ENCODE measurements at places on chromosomes 1 and 21.

GRCh38 chr1:23963617-23964234 is 4.1 kb downstream of the PNRC2 start:
- no peak for DNase-seq

GRCh38 chr1:101898137-101898536 is 98.6 kb downstream of the OLFM3 start:
- DNase-seq, result no peak

- DNase-seq, result no peak
Observed at GRCh38 chr21:44260791-44261631, 686 bp downstream of the DNMT3L start.

DNA sequence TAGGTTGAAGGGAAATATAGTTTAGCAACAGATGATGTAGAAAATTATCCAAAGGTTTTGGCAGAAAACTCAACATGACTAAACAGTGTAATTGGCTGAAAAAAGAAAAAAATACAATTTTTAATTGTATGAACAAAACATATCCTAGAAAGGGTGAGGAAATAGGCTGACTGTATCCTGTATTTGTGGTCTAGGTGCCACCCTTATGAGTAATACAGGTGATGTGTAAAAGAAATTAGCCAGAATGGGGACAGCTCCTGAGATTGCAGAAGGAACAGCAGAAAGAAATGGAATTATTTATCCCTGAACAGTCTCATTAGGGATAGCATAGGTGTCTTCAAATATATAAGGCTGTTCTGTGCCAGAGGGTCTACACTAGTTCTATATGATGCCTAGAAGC is 24.6 kb downstream of the DNASE2B start:
- no peak for DNase-seq

- DNase-seq, result no peak
Observed at GRCh38 chr1:110235181-110235833, 25.2 kb downstream of the KCNC4 start.

- no peak for DNase-seq
Observed at GRCh38 chr1:187527346-187527745, 698.6 kb downstream of the PLA2G4A start.

- no peak for DNase-seq
Observed at GRCh38 chr1:38613996-38614395, 245.6 kb downstream of the RRAGC start.

GRCh38 chr1:77271852-77272580 is 9.8 kb upstream of the AK5 start:
- DNase-seq, result no peak

DNA sequence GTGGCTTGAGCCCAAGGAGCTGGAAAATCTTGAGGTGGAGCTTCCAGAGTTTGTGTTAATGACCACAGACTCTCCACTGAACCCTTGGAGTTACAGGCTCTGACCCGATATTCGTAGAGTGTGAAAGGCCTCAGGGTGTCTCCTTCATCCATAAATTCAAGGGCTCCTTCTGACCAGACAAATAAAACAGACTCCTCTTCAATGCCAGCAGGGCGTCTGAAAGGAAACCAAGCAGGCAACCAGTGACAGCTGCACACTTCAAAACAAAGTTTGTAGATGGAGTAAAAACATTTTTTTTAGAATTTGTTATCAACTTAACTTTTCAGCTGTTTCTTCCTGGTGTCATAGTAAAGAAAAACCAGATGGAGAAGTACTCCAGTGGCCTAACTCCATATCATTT is 161.1 kb downstream of the KCTD3 start:
- DNase-seq, result no peak

DNA sequence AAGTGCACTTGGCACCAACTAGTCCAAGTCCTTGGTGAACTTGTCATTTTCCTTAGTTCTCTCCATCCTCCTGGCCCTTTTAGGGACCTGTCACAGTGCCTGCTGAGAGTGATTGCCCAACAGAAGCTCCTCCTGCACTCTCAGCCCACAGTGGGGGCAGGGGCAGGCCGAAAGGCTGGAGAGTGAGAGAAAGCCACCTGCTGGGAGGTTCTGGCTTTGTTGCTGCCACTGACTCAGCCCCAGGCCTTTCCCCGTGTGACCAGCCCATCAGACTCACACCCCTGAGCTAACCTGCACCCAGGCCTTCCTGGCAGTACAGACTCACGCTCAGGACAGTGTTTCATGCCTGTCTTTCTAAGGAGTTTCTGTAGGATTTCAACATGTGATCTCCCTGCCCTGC is 17.1 kb upstream of the PROK1 start:
- DNase-seq, result no peak

DNA sequence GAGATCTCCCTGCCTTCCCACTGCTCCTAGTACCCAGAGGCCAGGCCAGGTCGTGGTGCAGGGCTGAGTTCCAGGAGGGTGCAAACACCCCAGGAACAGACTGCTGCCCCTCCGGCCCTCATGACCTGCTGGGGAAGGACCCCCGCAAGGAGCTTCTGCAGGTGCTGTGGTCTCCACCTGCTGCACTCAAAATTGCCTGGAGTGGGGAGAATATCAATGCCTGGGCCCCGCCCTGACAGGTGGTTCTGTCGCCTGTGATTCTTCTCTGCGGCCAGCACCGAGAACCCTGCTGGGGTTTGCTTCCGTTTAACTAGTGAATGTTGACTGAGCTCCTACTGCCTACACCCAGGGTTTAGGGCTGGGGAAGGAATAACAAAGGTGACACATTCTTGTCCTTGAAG is 2.1 kb upstream of the TFF3 start:
- no peak for DNase-seq

GRCh38 chr1:115173151-115173550 is 83.8 kb upstream of the TSPAN2 start:
- DNase-seq, result no peak

- DNase-seq, result no peak
Observed at GRCh38 chr21:44653656-44654575, 543 bp downstream of the KRTAP12-4 start.

DNA sequence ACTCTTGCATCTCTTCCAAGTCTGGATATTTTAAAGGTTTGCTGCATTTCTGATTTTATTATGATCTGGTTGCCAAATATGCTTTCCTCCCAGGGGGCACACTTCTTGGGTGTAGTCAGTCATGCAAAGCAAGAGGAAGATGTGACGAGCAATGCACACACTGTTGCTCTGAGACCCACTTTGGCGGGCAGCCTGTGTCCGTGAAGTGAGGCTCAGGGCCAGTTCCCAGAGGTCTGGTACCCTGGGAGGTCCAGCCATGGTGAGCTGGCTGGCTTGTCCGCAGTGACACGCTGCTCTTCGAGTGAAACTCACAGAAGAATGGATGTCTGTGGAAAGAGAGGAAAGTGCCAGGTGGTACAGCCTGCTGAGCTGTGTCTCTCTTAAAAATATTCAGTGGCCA is 52.8 kb upstream of the EDN2 start:
- DNase-seq, result no peak

- DNase-seq, result no peak
Observed at GRCh38 chr1:158022554-158023312, 29.3 kb downstream of the KIRREL1 start.

DNA sequence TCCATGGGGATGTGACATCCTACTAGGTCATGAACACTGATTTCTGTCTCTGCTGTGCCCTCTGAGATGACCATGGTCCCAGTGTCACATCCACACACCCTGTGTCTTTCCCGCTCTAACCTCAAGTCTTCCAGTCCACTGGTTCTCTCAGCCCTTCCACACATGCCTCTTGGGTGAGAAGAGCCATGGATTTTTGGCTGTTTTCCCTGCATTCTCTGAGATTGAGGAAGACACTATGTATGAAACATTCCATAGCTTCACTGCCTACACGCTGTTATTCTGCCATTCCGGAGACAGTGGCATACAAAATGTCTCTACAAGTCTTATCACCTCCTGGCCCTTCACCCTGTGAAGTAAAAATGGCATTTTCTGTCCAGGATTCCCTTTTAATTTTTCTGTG is 247.3 kb downstream of the BACH1 start:
- DNase-seq, result no peak

- DNase-seq, result no peak
Observed at GRCh38 chr1:228897901-228898300, 162.6 kb downstream of the RHOU start.

GRCh38 chr1:212228076-212228475 is 57.1 kb upstream of the PPP2R5A start:
- DNase-seq, result no peak

DNA sequence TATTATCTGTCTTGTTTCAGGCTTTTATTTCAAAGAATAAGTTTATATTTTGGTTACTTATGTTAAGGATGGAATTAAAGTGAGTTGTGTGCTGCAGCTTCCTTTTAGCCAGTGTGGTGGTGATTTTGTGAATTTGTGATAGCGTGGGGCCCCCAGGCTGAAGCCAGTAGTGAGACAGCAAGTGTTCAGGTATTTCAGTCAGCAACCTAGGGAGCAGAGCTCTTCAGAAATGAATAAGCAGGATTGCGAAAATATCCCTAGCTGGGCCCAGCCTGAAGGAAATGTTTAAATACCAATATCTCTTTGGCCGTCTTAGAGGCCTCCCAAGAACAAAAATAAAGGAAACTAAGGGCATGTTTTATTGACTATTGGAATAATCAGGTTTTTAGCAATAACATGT is 150.8 kb upstream of the C1orf105 start:
- no peak for DNase-seq

- no peak for DNase-seq
Observed at GRCh38 chr1:215003686-215004085, 78.9 kb upstream of the KCNK2 start.

- DNase-seq, result no peak
Observed at GRCh38 chr1:3911981-3912808, 12.1 kb upstream of the C1orf174 start.

- no peak for DNase-seq
Observed at GRCh38 chr21:42554251-42554961, 40.8 kb downstream of the SLC37A1 start.

DNA sequence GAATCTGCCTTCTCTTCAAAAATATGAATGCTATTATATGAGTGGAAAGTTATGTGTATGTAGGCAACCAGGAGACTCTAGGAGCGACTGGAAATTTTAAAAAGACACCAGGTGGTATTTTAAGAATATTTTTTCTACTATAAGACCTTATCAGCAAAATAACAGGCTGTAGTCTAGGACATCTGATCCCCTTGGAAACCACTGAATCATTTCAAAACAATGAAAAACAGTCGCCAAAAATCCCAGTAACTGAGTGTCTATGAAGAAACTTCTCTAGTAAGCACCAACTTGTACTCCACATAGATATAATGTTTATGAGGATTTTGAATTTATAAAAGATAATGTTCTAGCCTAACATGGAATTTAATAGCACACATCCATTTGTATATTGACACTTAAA is 358.5 kb downstream of the GPATCH2 start:
- no peak for DNase-seq

DNA sequence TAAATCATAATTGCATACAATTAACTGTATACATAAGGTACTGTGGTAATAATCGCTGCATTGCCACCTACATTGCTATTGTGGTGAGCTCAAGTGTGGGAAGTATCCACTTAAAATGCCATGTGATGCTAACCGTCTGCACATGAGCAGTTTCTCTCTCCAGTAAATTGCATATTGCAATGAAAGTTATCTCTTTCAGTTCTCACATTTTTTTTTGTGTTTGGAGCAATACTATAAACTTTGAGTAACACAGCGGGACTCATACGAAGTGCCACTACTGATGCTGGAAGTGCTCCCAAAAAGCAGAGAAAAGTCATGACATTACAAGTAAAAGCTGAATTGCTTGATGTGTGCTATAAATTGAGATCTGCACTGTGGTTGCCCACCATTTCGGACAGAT is 38.5 kb downstream of the DISC1 start:
- DNase-seq, result no peak

DNA sequence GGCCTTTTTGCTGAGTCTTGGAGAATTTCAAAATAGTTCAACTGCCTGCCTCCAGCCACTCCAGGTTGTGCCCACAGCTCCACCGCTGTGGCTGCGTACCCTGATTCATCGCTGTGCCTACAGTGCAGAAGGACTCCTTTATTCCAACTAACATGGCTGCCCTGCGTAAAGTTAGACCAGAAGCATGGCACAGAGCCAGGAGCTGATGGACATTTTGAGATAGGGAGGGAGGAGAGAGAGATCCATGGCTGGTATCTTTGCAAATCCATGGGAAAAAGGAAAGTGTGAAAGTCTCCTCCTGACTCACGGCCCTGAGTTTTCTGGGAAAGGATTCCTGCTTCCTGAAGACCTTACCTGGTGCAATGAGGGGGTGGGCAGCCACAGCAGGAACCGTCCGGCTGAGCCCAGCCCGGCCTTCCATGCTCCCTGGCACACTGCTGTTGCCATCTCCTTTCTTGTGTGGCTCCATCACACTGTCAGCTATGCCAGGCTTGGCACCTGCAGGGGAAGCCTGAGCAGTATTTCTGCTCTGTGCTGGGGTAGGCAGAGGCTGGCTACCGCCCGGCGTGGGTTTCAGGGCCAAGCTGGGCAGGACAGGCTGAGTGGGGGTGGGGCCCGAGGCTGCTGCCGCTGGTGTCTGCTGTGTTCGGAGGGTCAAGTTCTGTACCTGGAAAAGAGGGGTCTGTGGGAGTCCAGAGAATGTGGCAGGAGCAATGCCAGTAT is 46.0 kb upstream of the A3GALT2 start:
- no peak for DNase-seq

DNA sequence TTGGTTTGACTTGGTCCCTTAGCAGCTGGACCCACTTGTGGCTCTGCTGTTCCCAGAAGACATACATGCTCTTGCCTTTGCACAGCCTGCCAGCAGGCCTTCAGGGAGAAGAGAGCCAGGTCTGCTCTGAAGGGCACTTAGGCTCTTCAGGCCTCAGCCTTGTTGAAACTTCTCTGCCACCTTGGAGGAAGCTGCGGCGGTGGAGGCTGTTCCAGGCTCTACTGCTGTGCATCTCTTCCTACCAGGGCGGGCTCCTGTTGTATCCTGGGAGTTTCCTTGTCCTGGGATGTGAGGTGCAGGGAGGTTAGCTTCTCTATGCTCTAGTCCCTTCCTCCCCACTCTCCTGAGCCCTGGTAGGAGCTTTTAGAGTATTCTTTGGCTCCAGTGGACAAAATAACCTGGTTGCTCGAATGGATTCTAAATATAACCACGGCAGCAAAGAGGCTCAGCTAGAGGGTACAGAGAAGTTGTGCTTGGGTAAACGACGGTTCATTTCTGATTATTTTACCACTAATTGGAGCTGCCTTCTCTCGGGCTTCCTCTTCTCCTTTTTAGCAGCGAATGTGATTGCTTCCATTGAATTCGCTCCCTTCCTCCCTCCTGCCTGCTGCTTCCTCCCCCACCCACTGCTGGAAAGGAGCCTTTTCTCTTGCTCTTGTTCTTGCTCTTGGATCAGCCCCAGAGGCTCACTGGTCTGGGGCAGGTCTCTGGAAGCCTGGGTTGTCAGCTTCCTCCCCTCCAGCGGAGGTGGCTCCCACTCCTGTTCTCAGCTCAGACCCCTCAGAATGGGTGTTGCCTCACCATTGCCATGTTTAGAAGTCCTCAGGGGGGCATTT is 126.6 kb upstream of the CACNA1E start:
- no peak for DNase-seq

GRCh38 chr1:208071435-208072031 is 160.6 kb upstream of the CD34 start:
- no peak for DNase-seq

DNA sequence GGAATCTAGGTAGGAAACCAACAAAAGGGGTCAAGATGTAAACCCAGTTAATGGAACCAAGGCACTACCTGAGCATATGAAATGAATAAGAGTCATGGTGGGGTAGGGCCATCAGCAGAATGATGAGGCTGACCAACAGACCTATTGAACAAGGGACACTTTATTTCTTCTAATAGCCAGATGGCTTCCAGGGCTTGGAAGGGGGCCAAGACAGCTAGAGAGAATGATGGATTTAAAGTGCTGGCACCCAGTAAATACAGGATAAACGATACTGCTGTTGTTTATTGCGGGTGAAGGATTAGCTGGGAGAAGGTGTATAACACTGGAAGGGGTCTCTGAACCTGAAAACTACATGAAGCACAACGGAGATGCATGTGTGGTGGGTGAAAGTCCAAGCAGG is 15.6 kb downstream of the DDAH1 start:
- no peak for DNase-seq

Data from stimulated activated CD8-positive, alpha-beta memory T cell treated with anti-CD3 and anti-CD28 coated beads, Interleukin-15, amount 100 ng/mL, for 24 hours (primary cell).